Urinary bladder (tissue), 4 donors: ENCODE measurements at places on chromosomes 3 and 15.

DNA sequence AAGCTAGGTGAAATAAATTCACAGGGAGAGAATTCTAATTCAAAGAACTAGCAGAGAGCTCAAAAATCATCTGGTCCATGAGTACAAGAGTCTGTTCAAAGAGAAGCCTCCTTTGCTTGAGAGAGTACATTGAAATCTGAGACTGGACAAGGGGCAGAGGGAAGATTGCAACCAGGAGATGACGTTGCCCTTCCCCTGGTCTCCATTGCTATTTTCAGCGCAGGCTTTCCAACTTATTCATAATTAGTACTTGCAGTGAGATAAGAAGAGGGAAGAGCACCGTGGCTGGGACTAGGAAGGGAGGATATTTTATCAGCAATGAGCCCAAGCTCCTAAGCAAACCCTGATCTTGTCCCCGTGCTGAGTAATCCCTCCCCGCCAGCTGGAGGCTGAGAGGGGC lies 251.8 kb upstream of the RORA start:
- no peak for DNase-seq

- DNase-seq = no peak
Observed at GRCh38 chr3:26498271-26498670, 124.3 kb upstream of the LRRC3B start.

DNA sequence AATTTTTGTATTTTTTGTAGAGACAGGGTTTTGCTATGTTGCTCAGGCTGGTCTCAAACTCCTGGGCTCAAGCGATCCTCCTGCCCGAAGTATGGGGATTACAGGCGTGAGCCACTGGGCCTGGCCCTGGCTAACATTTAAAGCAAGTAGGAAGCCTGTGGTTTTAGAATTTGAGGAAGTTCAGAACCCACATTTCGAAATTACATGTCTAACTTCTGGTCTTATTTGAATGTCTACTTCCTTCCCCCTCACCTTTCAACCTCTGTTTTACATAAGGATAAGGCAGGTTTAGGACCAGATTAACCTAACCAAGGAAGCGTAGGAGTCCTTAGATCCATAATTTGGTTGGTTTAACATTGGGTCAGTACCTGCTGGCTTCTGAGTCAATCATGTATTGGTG lies 120.5 kb upstream of the PROK2 start:
- DNase-seq = no peak

GRCh38 chr15:48705381-48705780 lies 59.9 kb upstream of the FBN1 start:
- no peak for DNase-seq
